ENCODE measurements at places on chromosomes 6 and 20. TPM values are rescaled to one million over a fixed set of nuclear protein-coding genes. Genes with fewer than 3 reads are reported as not detected.

DNA sequence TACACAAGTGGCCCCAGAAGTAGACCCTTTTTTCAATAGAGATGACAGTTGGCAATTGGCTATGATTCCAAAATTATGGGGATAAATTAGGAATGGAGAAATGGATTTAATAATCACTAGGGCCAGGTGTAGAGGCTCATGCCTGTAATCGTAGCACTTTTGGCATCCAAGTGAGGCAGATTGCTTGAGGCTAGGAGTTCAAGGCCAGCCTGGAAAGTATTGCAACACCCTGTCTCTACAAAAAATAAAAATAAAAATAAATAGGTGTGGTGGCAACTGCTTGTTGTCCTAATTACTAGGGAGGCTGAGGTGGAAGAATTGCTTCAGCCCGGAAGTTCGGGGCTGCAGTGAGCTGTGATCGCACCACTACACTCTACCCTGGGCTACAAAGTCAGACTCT is 60.0 kb downstream of the BMP2 start:
- no peak for DNase-seq

DNA sequence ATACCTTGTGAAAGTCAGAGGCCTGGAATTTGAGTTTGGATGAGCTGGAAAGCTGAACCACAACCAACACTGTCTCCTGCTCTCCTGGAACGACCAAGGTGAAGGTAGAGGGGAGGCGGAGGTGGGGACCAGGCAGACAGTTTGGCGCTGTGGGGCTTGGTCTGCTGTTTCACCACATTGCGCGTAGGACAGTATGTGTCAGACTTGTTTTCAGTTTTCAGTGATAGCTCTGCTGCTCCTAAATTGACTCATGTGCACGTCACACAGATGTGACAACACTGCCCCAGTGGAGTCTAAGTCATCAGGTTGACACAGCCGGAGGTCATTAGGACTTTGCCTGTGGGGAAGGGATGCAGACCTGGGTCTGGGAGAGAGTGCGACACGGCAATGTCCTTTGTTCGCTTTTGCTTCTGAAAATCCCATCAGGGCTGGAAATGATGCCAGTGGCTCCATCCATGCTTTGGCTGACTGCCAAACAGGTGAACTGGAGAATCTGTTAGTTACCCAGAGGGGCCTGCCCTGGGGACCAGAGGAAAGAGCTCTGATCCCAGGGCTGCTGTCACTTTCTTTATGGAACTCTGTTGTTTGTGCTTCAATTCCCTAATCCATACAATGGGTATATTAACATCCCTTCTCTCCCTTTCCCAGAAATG is 255.5 kb downstream of the CDC5L start:
- no peak for DNase-seq

DNA sequence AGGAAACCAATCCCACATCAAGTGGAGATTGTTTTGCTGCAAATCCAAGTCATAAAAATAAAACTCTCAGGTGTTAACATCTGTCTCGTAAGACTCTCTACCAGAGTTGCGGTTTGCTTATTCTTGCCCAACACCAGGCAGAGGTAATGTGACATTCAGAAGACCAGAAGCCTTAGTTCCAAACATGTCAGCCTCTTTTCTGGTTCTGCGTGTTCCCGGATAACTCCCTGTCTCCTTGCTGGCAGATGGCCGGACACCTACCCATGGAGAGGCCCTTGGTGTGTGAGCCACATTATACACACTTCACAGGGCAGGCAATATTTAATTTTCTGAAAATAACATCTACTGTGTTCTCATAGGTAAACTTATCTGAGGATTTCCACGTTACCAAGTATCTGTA is 73.4 kb downstream of the GMPR start:
- DNase-seq: no peak

- DNase-seq: peak; percentile 96
Measured at GRCh38 chr6:32970413-32971241, 2.2 kb downstream of the BRD2 start.

GRCh38 chr6:36326356-36326995 is 10.2 kb downstream of the BNIP5 start:
- peak; percentile 70 for DNase-seq

DNA sequence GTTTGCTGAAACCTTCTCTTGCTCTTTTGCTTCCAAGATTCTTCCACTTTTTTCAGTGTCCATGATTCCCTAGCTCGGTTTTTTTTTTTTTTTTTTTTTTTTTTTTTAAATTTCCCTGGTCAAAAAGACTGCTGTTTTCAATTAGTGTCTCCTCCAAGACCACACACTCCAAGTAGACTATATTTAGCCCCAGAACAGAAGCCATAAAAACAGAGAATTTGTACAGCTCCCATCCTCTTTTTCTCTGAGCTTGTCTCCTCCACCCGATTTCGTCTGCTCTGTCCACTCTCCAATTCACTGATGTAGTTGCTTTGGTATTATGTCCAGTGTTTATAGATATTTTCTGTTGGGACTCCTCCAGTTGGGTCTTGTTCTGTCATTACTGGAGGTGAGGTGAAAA is 37.6 kb downstream of the RSPH3 start:
- no peak for DNase-seq

DNA sequence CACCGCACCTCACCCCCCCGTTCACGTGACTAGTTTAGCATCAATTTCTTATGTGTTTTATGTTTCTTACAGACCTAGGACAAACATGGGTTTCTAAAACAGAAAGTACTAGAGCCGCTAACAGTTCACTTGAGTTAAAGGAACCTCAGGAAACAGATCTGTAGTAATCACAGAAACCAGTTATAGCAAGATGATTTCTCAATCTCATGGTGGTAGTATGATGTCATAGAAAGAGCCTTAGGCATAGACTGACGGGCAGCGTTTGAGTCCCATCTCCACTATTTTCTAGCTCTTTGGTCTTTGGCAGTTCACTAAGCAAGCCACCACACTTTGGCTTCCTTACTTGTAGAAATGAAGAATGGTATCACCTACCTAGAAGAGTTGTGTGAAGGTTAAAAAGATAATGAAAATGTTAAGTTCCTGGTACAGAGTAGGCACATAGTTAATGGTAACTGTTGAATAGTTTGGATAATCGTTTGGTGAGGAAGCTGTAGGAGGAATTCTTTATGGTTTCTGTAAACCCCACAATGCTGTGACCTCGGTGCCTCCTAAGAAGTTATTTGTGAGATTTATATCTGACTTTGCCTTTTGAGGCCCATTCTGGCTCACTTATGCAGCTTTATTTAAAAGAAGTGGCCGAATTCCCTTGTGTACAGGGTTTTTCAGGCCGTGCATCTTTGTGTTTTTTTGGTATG is 21.3 kb downstream of the CTNNBL1 start:
- DNase-seq: no peak

DNA sequence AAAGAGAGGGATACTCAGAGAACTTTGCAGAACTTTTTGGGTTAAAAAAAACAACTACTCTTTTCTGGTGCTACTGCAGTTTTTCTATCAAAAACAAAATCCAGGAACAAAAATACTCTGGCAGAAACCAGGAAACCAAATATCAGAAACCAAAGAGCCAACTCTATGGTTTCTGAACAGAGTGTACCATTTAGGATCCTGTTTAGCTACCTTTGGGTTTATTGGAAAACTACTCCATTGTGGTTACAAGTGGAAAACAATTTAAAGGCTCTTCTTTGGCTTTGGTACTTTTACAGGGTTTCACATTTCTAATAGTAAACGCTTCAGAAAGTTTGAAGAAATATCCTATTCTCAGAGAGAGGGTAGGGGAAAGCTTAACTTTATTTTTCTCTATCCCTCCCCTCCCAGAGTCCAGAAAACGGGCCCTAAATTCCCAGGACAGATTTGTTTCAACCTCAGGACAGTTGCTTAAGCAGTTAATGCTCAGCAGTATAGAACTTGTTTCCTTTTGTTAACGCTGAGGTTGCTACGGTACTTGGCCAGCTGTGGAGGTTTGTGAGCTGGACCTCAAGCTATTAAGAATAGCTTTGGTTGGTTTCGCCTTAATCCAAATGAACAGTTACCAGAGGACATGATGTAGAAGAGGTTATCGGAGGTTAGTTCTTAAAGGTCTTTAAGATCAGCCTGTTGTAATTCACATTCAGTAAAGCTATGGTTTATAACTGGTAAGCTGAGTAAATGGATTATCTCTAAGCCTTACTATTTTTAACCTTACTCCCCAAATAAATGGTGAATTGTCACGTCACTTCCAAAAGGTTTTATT is 47.9 kb downstream of the FOXO3 start:
- DNase-seq: no peak

DNA sequence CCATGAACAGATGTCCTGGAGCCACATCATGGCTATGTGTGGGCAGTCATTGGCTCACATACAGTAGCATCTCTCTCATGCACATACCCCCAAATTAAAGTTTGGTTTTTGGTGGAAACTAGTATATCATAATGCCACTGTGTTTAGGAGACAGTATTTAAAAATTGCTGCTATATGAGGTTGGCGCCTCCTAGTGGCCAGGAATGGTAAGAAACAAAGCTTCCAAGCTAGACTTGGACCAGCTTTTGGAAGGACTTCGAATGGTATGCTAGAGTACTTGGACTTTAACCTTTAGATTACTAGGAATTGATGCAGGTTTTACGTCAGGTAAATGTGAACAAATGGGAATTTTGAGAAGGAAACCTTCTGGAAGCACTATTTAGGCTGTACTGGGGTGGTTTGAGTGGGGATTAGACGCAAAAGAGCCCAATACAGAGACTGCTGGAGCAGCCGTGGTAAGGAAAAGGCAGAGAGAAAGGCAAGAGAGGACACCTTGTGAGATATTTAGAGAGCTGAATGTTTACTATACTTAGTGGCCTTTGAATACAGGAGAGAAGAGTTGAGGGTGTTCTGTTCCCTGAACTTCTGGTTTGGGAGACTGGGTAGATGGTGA is 23.8 kb downstream of the PRSS35 start:
- peak; percentile 47 for DNase-seq

GRCh38 chr6:35876902-35877301 is 44.0 kb downstream of the SRPK1 start:
- DNase-seq: peak; percentile 48

- no peak for DNase-seq
Measured at GRCh38 chr6:125307150-125307838, 5.5 kb upstream of the HDDC2 start.

DNA sequence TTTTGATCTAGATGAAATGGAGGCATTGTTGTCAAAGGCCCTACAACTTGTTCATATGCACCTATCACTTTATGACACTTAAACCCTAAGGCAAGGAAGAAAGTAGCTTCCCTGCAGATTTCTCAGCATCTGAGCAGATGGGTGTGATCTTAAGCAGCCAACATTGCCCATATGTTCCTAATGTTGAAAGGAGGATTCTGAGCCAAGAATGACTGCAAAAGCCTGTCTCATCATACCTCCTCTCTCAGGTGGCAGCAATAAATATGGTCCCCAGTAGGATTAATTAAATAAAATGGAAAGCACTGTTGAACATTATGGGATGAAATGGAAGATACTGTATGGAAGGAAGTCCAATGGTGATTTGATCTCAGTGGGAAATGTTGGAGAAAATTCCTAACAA is 538.1 kb upstream of the MAN1A1 start:
- DNase-seq: no peak

DNA sequence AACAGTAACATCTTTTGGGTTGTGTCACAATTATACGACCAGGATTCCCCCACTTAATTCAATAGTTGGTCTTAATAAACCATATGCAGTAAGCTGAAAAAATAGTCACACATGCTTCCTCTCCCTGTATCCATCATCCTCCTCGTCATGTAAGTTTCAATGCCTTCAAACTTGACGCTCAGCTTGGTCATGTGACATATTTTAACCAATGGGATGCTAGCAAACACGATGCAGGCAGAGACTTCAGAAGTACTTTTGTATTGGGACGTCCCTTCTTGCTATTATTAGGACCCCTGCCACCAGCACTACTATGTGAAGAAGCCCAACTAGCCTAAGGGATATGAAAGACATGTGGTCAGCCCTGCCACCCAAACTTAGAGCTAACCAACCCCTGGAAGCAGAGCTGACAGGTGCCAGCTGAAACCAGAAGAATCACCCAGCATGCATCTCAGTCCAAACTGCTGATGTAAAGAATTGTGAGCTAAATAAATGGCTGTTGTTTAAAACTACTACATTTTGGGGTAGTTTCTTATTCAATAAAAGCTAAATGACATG is 49.3 kb downstream of the CGA start:
- no peak for DNase-seq

DNA sequence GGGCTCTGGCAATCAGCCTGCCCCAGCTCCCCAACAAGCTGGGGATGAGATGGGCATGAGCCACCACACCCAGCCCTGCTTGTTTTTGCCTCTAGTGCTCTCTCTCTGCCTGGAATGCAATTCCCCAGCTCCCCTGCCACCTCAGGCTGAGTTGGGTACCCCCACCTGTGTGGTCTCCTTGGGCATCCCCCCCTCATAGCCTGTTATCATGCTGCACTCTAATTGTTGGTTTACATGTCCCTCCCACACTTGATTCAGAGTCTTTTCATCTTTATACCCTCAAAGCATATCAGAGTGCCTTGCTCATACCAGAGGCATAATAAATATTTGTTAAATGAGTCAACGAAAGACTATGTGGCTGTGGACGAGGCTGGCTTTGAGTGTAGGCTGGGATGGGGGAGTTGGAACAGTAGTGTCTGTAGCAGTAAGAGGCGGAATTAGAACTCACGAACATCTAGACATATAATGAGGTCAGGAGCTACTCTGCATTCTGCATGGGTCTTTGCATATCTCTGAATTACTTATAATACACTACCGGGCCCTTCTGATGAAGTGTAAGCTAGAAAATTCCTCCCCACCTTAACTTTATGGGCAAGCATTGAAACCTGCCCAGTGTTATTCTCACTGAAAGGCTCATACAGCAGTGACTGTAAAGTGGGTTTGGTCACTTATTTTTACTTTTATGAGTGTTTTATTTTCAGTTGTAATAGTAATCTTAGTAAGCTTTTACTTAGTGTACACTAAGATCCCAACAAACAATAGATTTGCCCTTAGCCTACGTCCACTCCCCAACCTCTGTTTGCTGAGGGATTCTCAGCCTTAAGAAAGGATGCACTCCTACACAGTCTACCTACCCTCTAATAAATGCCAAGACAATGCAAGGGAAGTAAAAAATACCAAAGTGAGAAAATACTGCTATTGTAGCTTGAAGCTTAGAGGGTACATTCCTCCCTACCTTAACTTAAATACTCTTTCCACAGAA is 58.7 kb downstream of the EDN1 start:
- no peak for DNase-seq

GRCh38 chr6:148967541-148967956 is 220.7 kb downstream of the UST start:
- peak; percentile 78 for DNase-seq

GRCh38 chr20:13396022-13396421 is 174.9 kb downstream of the ISM1 start:
- DNase-seq: peak; percentile 11

DPPA5 gene
- not detected for total RNA-seq

VWA7 gene
- total RNA-seq: 2.3 TPM

FRS3 gene
- total RNA-seq: 2.4 TPM

ULBP2 gene
- total RNA-seq: not detected

SPEF1 gene
- total RNA-seq: not detected

All from tongue (tissue), 3 donors.